ENCODE measurements at places on chromosomes 4 and X.

- DNase-seq: no peak
Measured at GRCh38 chr4:2400841-2401609, 17.4 kb downstream of the ZFYVE28 start.

GRCh38 chr4:153426207-153426885, 39.8 kb upstream of the TMEM131L start:
- no peak for DNase-seq

GRCh38 chr4:54553001-54553400, 104.8 kb upstream of the KIT start:
- DNase-seq: no peak

- no peak for DNase-seq
Measured at GRCh38 chrX:130799393-130799792, 103.6 kb downstream of the ENOX2 start.

- no peak for DNase-seq
Measured at GRCh38 chr4:119070301-119070700, 65.3 kb upstream of the MYOZ2 start.

- no peak for DNase-seq
Measured at GRCh38 chr4:139896091-139896604, 230.5 kb downstream of the MGST2 start.

DNA sequence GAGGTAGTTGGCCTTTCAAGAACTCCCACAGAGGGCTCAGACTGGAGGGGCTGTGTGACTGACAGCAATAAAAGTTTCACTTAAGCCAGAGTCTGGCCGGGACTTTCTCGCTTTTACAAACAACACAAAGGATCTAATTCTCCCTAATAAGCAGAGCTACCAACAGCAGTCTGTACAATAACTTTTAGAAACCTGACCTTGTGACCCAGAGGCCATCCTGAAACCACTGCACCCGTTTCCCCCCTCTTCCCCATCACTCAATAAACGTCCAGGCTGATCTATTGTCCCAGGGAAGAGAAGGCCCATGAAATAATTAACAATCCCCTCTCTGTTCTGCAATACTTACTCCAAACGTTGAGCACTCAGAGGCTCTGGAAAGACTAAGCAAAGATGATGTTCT, 442.4 kb downstream of the ZIC3 start:
- no peak for DNase-seq

- DNase-seq: peak; percentile 58
Measured at GRCh38 chrX:24242649-24243175, 71.2 kb downstream of the SUPT20HL2 start.

DNA sequence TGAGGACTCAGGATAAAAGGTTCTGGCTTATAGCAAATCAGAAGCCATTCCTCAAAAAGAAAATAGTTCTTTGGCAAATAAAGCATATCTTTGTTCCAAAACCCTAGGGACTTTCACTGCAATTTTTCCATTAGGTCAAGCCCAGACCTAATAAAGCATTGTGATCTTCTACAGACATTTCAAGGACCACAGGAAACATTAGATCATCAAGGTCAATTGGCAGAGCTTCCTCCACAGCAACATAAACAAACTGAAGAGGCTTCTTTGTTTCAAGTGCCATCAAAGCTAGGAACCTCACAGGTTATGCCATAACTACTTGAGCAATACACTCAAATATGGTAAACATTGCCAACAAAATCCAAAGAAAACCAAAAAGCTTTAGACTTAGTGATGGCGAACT, 144.9 kb downstream of the ANXA5 start:
- no peak for DNase-seq

GRCh38 chrX:727738-728621, 97.4 kb downstream of the SHOX start:
- DNase-seq: no peak

DNA sequence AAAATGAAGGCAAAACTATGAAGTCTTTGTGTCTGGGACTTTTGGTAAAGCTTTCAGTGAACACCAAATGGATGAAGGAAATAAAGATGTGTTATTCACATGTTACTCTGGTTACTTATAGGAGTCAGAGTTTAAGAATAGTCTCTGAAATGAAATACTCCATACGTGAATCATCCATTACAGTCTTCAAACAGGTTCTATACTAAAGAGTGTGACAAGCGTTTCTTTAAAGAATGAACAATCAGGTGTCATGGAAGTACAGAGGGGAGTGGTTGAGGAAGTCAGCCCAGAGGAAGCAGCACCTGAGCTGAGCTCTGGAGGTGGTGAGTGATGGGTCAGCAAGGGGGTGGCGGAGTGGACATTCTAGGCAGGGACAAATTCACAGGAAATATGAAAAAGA, 41.8 kb upstream of the SORBS2 start:
- DNase-seq: no peak

DNA sequence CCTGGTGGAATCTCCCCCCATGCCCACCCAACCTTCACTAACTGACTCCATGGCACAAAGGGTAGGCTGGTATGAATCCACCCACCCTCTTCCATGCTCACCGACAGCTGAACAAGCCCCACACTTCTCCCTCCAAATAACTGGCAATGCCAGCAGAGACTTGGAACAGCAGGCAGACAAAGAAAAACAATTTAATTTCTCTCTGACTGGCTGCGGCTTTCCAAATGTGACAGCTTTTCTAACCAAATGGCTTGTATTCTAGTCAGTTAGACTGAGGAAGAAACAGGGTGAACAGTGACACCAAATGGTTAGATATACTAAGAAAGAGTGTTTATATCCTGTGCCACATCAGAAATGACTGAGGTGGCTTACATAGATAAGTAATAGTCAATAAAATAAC, 199.3 kb upstream of the ADAMTS3 start:
- no peak for DNase-seq

- DNase-seq: no peak
Measured at GRCh38 chr4:118968813-118969212, 80.2 kb downstream of the SYNPO2 start.

DNA sequence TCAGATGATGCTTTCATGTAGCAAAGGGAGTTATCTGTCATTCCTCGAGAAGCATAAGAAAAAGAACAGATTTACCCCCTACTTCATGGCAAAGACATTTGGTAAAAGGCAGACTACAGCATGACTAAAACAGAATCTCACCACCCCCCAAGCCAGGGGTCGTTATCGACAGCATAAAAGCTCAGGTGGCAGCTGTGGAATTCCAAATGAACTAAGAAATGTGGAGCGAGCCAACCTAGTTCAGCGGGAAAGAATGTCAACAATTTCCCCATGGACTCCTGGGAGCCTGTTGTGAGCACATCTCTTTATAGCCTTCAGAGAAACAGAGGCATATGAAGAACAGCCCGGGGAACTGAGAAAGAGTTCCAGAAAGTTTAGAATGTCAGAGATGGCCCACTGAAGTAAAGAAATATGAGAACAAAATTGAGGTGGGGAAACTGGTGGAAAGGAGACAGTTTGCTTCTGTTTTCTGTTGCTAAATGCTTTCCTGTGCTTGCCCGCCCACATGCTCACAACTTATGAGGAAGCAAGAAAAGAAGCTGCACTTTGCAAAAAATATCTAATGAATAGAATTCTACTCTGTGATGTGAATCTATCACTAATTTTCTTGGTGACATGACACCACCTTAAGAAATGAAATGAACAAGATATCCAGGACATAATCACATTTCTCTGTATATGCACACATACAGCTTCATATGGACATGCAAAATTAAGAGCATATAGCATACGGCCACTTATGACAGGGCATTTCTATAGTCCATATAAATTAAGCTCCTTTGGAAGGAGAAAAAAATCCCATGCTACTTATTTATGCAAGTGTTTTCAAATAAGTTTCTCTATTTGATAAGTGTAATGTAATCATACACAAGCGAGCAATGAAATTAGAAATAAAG, 135.3 kb upstream of the MID1 start:
- DNase-seq: no peak

- DNase-seq: no peak
Measured at GRCh38 chr4:7253837-7254236, 61.5 kb downstream of the SORCS2 start.

- no peak for DNase-seq
Measured at GRCh38 chr4:143455211-143455610, 58.3 kb upstream of the SMARCA5 start.

- no peak for DNase-seq
Measured at GRCh38 chrX:37425370-37425769, 76.2 kb downstream of the PRRG1 start.
